ELR (cell line): ENCODE measurements at places on chromosomes 16 and 17.

- DNase-seq, result no peak
Observed at GRCh38 chr17:82696916-82697807, 1.3 kb downstream of the RAB40B start.

DNA sequence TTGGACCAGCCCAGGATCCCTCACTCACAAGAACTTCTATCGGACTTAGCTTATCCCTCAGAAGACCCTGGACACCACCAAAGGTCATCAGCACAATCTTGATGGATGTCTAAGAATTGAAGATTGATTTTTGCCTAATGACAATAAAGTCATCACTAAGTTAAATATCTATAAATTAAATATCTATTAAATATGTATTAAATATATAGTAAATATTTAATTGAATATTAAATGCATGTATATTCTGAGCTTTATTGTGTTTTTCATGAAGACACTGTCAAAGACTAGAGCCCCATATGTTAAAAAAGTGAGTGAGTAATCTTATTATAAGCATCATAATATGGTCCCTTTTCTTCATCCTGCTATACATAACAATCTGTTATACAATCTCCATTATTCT, 751.1 kb downstream of the KCNJ2 start:
- no peak for DNase-seq

DNA sequence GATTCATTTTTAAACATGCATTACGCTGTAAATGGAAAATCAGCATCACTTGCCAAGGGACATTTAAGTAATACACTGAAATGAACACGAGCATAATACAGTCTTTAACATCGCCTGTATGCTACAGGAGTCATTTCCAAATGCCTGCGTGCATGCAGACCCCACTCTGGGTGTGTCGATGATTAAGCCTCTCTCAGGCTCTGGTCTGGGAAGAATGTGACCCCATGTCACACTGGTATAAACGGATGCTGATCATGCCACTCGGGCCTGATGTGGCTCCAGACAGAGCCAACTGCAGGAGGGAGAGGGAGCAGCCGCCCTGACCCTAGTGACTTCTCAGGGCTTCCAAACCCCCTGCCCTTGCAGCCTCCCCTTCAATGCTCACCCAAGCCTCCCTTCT, 10.8 kb downstream of the EMP2 start:
- DNase-seq, result no peak

DNA sequence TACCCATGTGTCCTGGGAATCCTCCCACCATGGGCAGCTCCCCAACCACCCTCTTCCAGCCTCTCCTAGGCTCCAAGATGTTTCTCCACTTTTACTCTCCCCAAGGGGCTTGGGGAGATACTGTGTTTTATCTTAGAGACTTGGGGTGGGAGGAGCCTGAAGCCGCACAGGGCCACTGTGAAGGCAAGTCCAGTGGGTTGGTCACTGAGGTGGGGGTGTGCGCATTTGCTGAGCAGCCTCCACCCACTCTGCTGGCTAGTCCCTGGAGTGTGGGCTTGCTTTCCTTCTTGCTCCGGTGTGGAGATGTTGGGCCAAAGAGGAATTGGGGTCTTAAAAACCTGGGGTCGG, 4.1 kb upstream of the CLDN9 start:
- no peak for DNase-seq

DNA sequence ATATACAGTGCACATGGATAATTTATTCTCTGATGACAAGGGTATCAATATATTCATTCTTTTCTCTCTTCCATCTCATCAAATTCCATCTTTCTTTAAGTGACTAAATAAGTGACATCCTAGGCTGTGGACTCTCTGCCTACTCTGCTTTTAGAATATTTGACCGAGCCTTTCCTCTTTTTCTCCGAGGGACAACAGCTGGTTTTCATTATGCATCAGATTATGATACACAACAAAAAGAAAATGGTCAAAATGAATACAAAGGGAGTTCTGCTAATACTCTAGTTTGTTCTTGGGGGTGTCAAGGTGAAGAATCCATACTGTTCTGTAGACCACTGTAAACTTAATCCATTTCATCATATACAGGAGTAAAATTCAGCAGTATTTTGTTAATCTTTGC, 942.6 kb downstream of the KCNJ2 start:
- DNase-seq, result no peak

DNA sequence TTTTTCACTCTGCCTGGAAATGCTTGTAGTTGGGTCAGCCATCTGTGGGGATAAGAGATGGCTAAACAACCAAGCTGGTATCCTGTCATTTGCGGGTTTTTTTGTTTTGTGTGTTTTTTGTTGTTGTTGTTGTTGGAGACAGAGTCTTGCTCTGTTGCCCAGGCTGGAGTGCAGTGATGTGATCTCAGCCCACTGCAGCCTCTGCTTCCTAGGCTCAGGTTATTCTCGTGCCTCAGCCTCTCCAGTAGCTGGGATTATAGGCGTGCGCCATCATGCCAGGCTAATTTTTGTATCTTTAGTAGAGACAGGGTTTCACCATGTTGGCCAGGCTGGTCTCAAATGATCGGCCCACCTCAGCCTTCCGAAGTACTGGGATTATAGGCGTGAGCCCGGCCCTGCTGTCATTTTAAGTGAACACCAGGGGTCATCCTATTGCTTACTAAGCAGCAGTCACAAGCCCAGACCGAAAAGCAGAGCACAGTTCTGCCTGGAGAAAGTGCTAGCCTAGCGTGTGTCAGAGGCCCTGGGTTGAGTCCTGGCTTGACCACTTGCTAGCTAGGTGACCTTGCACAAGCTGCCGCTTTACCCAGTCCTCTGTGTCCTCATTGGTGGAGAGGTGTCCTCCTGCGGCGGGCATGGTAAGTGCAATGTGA, 4.6 kb downstream of the SMCR8 start:
- DNase-seq, result peak; percentile 67

DNA sequence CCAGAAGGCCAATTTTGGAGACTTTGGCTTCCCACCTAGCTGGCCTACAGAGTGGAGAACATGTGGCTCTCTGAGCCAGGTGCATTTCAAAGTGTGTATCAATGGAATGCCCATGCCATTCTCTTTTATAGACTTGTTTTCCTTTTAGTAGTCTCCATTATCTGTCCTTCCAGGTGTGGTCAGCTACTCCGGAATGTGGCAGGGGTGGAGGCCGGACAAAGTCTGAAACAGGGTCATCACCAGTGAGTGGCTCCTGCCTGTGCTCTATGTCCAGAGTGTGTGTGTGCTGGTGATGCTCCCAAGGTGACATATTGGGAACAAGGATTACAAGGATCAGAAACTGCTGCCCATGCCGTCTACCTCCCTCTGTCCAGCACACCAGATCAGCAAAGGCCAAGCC, 3.8 kb upstream of the TMEM220 start:
- DNase-seq, result no peak

GRCh38 chr16:19130852-19131824, 17.4 kb downstream of the ITPRIPL2 start:
- DNase-seq, result peak; percentile 82
